ENCODE measurements at places on chromosomes 2 and 18.

GRCh38 chr2:196113061-196113974, 44.7 kb upstream of the DNAH7 start:
- no peak for DNase-seq

- no peak for DNase-seq
Observed at GRCh38 chr2:240405684-240406313, 29.7 kb upstream of the GPC1 start.

GRCh38 chr2:172606285-172606684, 50.4 kb downstream of the PDK1 start:
- no peak for DNase-seq

GRCh38 chr2:181781078-181781786, 100.9 kb upstream of the NEUROD1 start:
- DNase-seq: no peak

DNA sequence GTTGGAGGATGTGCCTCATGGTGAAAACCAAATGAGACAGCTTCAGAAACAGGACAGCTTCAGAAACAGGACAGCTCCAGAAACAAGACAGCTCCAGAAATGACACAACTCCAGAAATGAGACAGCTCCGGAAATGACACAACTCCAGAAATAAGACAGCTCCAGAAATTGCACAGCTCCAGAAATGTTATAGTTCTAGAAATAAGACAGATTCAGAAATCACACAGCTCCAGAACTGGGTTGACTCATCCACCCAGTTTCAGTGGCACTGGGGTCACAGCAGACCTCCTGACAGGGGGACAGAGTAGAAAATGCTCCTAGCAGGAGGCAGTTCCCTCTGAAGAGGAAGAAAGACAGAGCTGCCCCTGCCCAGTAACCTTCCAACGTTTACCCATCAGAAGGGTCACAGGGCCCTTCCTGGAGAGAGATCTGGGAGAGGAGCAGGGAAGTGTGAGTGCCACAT, 26.9 kb upstream of the COL6A3 start:
- DNase-seq: no peak

- no peak for DNase-seq
Observed at GRCh38 chr2:184524551-184525382, 73.6 kb upstream of the ZNF804A start.
